Activated CD4-positive, alpha-beta T cell treated with anti-CD3 and anti-CD28 coated beads for 36 hours (primary cell): ENCODE measurements at places on chromosomes 6 and 20. TPM values are rescaled to one million over a fixed set of nuclear protein-coding genes. Genes with fewer than 3 reads are reported as not detected.

The ENPP4 gene
- 6.0 TPM for total RNA-seq

The MOXD1 gene
- total RNA-seq: not detected

The MAP7 gene
- 3.1 TPM for total RNA-seq

The MATN4 gene
- total RNA-seq: 0.35 TPM

The SLC22A3 gene
- total RNA-seq: not detected

The CBLN4 gene
- total RNA-seq: not detected

The UBD gene
- total RNA-seq: not detected

The BLTP3A gene
- total RNA-seq: 17.0 TPM

The CDSN gene
- total RNA-seq: not detected

The HSPA12B gene
- total RNA-seq: not detected

The ADGRF1 gene
- total RNA-seq: not detected

The ADGRF5 gene
- not detected for total RNA-seq

The ADGB gene
- not detected for total RNA-seq

The CALHM4 gene
- not detected for total RNA-seq

The HLA-DOA gene
- 1.7 TPM for total RNA-seq

The GRM4 gene
- total RNA-seq: not detected

The ARMH2 gene
- total RNA-seq: not detected

The ARFGEF3 gene
- total RNA-seq: 1.6 TPM

The THBD gene
- total RNA-seq: not detected

The RIN2 gene
- total RNA-seq: not detected

The PDYN gene
- total RNA-seq: not detected

The KCNQ5 gene
- total RNA-seq: 5.5 TPM

The CDH26 gene
- total RNA-seq: 0.91 TPM

The HTR1E gene
- total RNA-seq: not detected

The PRR18 gene
- total RNA-seq: not detected

The DYNLT2 gene
- total RNA-seq: 2.4 TPM

The NELFCD gene
- total RNA-seq: 121 TPM

The SPEF1 gene
- not detected for total RNA-seq

The TREML2 gene
- 8.2 TPM for total RNA-seq

The C2 gene
- total RNA-seq: 0.96 TPM

The TFAP2B gene
- not detected for total RNA-seq

The GFOD1 gene
- 4.2 TPM for total RNA-seq

The ZC2HC1B gene
- total RNA-seq: not detected

The THBS2 gene
- not detected for total RNA-seq

The PTPRK gene
- 5.0 TPM for total RNA-seq

The CLIC5 gene
- total RNA-seq: 2.2 TPM

The MAK gene
- 0.43 TPM for total RNA-seq

The RNF182 gene
- total RNA-seq: not detected

The DYNLT1 gene
- total RNA-seq: 116 TPM

The LAMA4 gene
- total RNA-seq: 0.09 TPM

The LPA gene
- total RNA-seq: not detected

The PSORS1C1 gene
- total RNA-seq: 0.18 TPM

The PPIL6 gene
- total RNA-seq: 0.09 TPM

The C6orf141 gene
- 1.1 TPM for total RNA-seq

The SLC52A3 gene
- total RNA-seq: not detected

The GSTA4 gene
- total RNA-seq: 23.5 TPM

The PSMB8 gene
- total RNA-seq: 238 TPM

The VSTM2L gene
- total RNA-seq: not detected

The SEMG1 gene
- total RNA-seq: not detected

The NFATC2 gene
- total RNA-seq: 38.5 TPM

The C6orf132 gene
- 0.14 TPM for total RNA-seq

The OPRL1 gene
- total RNA-seq: 0.42 TPM

The IL17F gene
- total RNA-seq: 157 TPM

The NRSN1 gene
- total RNA-seq: not detected
